ENCODE measurements at places on chromosomes 11 and 22.

- no peak for DNase-seq
Measured at GRCh38 chr11:73968356-73968966, 14.2 kb downstream of the UCP2 start.

DNA sequence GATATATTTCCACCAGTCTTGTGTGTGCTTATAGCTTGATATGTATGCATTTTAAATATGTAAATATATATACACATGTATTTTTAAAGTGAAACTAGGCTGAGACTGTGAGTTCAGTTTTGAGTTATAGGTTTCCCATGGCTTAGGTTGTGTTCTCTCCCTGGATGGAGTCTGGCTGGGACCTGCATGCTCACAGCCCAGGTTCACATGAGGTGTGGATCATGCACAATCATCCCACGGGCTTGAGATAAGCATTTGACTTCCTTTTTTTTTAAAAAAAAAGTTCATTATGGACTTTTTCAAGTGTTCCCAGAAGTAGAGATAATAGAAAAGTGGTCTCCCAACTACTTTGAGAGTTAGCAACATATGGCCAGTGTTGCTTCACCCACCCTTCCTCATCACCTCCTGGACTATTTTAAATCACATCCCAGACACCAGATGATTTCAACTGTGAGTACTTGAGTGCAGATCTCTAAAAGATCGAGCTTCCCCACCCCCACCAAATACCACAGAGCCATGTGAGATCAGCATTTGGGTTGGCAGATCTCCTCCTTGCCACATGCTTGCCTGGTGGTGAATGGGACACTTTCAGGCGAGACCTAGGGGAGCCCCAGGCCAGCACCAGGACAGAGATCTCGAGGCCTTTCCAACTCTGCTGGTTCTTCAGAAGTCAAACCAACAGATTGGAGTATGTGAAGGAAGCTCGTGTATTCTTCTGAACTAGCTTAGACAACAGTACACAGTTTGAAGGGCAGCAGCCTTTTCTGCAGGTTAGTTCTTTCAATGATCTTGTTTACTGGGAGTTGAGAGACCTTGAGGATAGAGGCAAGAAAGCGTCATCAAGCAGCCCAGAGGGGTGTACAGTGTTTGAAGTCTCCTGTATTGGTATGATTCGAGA is 15.9 kb downstream of the MED15 start:
- no peak for DNase-seq

- no peak for DNase-seq
Measured at GRCh38 chr11:79087238-79087960, 353.4 kb downstream of the TENM4 start.

DNA sequence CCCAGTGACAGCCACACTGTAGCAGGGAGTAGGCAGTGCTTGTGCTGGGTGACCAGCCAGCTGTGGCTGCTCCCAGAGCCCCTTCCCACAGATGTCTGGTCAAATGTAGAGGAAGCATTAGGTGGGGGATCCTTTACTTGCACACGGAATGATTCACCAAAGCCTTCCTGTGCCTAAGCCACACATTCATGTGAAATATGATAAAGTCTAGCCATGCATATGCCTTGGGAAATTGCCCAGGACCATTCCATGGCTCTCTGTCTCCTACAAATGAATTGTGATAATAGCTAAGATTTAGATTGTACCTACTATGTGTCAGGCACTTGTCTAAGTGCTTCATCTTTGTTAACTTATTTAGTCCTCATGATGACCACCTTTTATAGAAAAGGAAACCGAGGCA is 217.5 kb upstream of the E2F8 start:
- DNase-seq: no peak

DNA sequence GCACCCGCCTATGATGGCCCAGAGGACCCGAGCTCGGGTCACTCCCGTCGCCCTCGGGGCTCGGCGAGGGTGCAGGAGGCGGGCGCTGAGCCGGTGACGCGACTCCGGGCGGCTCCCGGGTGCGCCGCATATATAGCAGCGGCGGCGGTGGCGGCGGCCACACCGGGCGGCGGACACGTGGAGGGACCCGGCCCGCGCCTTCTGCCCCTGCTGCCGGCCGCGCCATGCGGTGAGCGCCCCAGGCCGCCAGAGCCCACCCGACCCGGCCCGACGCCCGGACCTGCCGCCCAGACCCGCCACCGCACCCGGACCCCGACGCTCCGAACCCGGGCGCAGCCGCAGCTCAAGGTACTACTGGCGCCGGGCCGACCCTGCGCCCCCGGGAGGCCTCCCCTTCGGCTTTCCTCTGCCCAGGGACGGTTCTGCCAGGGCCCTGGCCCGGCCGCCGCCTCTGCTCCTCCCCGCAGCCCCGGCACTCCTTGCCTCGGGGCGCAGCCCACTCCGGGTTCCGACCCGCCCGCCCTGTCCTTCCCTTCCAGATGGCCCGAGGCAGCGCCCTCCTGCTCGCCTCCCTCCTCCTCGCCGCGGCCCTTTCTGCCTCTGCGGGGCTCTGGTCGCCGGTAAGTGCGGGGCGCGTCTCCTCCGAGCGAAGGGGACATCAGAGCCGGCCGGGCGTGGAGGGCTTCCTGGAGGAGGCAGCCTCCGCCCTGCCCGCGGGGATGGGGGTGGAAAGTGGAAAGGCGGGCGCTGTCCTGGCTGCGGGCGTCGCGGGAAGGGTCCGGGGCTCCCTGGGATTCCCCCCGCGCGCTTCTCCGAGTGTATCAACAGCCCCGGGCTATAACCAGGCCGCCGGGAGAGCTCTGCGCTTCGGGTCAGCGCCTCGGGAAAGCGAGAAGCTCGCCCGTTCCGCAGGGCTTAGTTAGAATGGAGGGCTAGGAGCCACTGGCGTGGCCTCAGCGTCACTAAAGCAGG is at the start of gene GAL:
GAL (plus strand) TSS at position 160 of the 972 bp plus-strand sequence; CDS start at position 540, 380 bp downstream.
- DNase-seq: no peak

GRCh38 chr22:30016596-30016995 is 63.7 kb upstream of the HORMAD2 start:
- DNase-seq: no peak

DNA sequence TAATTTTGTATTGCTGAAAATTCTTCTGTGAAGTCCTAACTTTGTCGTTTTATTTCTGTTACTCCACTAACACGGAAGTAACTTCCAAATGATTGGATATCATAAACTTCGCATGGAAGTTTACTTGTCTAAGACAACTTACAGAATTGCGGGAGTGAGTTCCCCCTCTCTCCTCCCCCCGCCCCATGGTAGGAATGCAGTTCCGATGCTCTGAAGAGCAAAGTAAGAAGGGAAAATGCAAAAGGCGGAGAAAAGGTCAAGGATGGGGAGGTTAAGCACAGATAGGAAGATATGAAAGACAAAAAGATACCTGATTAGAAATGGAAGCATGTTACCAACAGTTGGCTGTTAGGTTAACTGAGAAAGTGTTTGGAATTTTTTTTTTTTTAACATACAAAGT is 1.3 kb downstream of the EIF3M start:
- no peak for DNase-seq

DNA sequence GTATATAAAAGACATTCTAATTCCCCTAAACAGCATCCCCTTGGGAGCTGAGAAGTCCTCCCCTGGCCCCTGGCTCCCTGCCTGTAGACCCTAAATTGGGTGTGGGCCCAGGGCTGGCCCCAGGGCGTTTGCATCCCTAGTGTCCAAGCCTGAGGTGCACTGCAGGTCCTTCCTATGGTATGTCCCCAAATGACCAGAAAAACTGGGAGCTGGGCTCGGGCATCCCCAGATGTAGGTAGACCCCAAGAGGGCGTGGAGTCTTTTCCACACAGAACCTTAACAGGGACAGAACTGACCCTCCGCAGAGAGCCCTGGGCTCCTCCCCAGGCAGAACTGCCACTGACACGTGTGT is 782 bp upstream of the OSBPL5 start:
- no peak for DNase-seq

DNA sequence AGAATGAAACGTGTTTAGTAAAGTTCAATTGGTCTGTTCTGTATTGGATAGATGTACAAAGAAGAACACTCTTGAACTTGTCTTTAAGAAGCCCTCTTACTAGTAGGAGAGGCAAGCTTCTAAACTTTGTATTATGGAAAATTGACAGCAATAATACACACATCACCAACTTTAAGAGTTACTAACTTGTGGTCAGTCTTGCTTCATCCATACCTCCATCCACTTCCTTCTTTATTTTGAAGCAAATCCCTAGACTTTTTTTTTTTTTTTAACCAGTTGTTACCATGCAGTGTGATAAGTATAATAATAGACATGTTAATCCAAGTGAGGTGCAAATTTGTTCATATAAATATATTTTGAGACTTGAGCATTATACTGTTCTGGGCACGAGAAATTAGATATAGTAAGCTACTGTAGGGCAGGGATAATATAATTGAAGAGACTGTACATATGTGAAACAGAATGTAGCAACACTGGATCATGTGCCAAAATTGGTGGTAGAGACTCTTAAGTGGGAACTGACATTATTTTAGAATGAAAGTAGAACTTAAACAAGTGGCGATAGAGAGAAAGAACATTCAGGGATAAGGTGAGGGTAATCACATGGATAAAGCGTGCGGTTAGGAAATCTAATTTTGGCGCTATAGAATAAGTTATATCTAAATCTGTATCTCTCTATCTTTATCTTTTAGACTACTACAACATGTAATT is 6.5 kb downstream of the FAR1 start:
- DNase-seq: no peak

- DNase-seq: no peak
Measured at GRCh38 chr11:19059833-19060232, 684 bp downstream of the MRGPRX2 start.

GRCh38 chr11:18491924-18492323 is 34.8 kb downstream of the TSG101 start:
- DNase-seq: no peak
